ENCODE measurements at places on chromosomes 6 and 20.

- no peak for DNase-seq
Measured at GRCh38 chr20:11352041-11352440, 565.7 kb upstream of the BTBD3 start.

DNA sequence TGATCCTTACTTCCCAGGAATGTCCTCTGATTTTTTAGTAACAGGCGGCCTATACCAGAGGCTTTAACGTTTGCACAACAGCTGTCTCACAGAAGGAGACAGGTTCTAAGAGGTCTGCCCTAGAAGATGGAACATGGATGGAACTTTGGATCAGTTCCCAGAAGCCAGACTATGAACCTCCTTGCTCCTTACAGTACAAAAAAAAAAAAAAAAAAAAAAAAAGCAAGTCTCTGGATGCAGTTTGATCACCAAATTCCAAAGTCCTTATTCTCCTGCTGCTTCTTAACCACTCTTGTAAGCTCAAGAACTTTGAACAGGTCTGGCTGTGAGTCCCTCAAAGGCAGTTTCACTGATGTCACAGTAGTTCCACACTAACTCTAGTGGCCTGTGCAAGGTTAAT is 2.0 kb upstream of the TRMT11 start:
- no peak for DNase-seq

DNA sequence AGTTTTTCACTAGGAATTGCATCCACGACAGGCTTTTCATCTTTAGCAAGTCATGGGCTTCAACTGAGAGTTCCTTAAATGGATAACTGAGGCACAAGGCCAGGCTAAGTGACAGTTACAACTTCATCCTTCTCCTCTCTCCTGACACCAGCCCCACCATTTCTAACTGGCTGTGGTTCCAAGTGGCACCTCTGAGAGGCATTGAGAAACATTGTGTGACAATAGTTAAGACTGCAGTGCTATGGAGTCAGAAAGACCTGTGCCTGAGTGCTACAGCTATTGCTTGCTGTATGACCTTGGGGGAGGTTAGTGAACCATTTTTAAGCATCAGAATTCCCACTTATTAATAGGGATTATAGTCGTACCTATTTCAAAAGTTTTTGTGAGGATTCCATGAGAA is 26.2 kb upstream of the MLIP start:
- DNase-seq: no peak

GRCh38 chr6:35737413-35738211 is 780 bp downstream of the ARMC12 start:
- DNase-seq: peak; percentile 69

- no peak for DNase-seq
Measured at GRCh38 chr6:63213325-63213724, 2.1 kb downstream of the FKBP1C start.

DNA sequence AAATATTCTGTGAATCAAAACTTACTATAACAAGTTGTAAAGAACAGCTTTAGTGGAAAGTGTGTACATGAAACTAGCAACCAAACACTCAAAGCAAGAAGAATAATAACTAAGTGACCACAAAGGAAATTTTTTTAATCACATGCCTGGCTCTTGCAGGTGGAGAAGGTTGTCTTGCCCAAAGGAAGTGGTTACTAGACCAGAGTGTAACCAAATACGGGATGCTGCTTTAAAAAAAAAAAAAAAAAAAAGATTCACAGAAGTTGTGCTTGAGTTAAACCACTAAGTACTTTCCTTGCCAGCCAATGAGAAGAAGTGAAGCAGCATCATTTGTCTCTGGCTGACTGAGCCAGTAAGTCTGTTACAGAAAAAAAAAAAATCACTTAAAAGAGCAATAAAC is 19.1 kb upstream of the HLA-DQB1 start:
- DNase-seq: peak; percentile 68

DNA sequence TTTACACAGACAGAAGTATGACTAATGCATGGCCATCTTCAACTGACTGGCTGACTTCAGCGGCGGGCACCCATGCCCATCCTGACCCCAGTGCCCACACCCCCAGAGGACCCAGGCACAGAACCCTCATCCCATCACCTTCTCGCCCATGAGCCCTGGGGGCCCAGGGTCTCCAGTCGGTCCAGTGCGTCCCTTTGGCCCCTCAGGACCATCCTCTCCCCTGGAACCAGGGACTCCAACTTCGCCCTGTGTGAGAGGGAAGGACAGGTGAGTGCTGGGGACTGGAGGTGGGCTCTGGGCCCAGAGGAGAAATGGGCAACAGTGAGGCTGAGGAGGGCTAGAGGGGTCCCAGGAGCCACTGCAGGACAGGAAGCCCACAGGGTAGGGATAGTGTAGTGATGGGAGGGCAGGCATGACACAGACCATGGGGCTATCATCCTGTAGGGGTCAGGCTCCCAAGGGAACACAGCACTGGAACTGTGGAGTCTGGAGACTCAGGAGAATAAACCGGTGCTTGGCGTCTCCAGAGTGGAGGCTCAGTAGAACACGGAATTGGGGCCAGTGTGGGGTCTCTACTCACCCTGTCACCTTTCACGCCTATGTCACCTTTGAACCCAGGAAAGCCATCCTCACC is 16.7 kb downstream of the COL11A2 start:
- DNase-seq: no peak

GRCh38 chr20:7010527-7010926 is 243.0 kb downstream of the BMP2 start:
- DNase-seq: no peak

GRCh38 chr6:36493859-36494258 is 51.1 kb downstream of the KCTD20 start:
- DNase-seq: no peak

GRCh38 chr6:33784787-33785186 is 4.1 kb downstream of the LEMD2 start:
- DNase-seq: no peak

GRCh38 chr6:53432318-53433161 is 83.8 kb upstream of the ELOVL5 start:
- DNase-seq: no peak

Measured in central memory CD4-positive, alpha-beta T cell (primary cell).